ENCODE measurements at places on chromosomes 1 and 21.

- no peak for DNase-seq
Measured at GRCh38 chr1:234769284-234769985, 159.5 kb upstream of the IRF2BP2 start.

DNA sequence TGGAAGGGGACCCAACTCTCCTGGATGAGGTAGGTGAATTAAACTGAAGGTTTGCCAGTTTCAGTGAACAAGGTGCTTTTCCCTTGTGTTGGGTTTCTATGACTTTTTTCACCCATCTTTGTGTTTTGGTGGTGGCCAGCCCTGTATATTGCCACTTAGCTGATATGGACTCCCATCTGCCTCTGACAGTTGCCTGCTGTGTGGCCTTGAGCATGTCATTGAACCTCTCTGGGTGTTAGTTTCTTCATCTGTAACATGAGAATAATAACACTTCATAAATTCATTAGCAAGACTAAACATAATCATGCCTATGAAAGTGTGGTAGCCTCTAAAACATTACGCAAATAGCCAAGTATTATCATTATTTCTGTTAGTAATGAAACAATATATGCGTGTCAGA lies 141.7 kb downstream of the PBX1 start:
- no peak for DNase-seq

DNA sequence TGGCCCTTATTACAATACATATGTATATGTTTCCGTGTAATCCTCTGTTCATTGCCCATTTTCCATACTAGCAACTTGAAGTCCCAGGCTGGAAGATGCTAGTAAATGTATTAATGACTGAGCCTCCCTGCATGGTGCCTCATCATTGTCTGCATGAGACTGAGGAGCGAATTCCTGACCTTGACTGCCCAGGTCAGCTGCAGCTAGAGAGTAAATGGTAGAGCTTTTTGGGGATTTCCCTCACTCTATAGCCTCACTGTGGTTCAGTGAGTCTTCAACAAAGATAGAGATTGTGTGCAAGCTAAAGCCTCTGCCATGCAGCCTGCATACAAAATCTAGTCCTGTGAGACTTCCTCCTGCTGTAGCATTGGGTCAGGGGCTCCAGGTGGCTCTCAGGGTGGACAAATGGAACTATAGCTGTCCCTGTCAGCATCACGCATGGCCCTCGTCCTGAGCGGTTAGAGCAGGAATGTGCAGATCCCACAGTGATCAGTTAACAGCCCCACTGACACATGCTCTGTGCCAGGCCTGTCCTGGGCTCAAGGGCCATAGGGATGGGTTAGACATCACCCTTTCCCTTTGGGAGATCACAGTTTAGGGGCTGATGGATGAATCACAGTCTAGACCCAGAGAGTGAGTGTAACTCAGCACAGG lies 741.7 kb downstream of the MATN1 start:
- no peak for DNase-seq

DNA sequence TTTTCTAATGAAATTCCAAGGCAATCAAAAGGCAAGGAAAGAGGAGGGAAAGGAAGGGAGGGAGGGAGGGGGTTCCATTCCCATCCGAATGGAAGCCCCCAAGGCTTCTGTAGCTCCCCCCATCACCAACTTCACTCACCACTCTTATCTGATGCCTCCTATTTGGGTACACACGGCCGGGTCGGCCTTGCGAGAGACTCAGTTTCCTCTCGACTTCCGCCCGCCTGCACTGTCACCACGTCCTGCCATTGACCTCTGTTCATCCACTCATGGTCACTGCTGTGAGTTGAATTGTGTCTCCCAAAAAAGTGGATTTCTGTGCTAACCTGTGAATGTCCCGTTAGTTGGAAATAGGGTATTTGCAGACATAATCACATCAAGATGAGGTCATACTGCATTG lies 11.2 kb downstream of the PDE9A start:
- no peak for DNase-seq

DNA sequence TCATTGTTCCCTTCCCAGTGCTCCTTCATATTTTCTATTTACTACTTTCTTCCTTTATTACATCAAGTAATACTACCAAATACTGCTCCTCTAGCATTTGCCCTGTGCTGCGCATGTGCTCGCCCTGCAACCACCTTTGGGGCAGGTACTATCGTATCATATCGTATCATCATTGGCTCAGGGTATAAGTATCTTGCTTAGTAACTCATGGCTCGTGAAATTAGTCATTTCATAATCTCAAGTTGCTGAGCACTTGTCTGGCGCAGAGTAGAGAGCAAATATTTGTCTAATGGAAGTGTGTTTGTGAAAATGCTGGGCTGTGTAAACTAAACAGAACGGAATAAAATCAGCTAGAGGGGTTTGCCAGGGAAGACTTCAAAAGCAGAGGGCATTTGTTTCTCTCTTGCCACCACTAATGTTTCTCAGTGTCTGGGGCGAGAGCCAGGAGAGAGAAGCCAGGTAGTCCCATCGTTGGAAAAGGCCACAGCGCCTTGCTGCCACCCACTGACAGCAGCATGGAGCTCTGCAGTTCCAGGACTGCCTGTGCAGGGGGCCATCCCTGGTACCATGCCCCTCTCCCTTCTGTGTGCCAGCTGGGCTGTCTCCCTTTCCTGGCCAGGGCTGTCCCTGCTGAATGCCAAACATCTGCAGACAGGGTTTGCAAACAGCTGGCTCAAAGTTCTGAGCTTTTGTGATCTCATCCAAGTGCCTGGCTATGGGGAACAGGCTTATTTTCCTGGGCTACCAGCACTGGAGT lies 20.0 kb upstream of the CPT2 start:
- no peak for DNase-seq

- no peak for DNase-seq
Measured at GRCh38 chr21:44948426-44949120, 8.7 kb downstream of the SLX9 start.

- DNase-seq = no peak
Measured at GRCh38 chr1:32877211-32878110, 6.7 kb upstream of the FNDC5 start.

DNA sequence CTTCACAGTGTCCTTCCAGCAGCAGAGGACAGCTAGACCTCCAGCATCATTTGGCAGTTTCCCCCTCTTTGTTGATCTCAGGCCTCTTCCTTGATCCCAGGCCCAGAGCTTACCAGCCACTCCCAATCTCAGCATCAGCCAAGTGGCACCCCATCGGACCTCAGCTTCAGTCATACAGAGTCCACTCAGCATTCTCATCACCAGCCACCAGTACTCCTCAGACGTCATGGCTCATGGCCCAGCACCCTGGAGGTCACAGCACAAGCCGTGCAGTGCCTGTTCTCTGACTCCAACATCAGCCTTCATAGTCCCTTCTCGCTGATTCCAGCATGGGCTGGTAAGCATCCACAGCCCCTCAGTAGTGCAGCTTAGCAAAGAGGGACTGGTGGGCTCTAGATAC lies 487.6 kb upstream of the DAB1 start:
- DNase-seq = no peak

DNA sequence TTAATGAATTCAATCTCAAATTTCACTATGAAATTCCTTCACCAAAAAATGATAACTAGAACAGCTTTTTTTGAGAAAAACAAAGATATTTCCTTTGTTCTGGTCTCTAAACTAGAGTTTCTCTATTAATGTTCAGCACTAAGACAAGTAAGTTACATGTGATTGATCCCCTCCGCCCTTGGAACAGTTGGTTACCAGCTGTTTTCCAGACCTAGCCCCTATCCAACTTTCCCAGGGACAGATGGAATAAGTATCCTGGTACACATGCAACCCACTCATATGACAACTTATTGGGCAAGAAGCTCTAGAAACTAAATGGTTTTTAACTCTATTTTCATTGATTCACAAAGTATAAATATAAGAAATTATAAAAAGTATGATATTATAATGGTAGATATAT lies 140.4 kb downstream of the COP1 start:
- DNase-seq = no peak

GRCh38 chr1:203045821-203046594 lies 19.7 kb downstream of the PPFIA4 start:
- DNase-seq = no peak

DNA sequence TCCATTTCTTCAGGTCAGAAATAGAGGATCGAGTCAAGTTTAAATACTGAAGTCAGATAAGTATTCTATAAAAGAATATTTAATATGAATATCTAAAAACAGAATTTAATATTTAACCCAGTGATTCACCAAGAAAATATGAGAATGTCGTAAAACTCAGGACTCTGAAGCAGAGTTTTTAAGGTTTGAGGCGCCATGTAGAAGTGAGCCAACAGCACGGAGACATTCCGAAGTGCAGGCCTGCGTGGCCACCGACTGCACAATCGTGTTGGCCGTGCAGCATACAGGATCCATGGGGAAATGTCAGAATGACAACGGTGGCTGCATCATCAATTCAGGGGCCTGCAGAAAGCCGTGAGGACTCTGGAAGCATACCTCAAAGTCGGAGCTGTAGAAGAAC lies 23.4 kb downstream of the MRAP start:
- no peak for DNase-seq

DNA sequence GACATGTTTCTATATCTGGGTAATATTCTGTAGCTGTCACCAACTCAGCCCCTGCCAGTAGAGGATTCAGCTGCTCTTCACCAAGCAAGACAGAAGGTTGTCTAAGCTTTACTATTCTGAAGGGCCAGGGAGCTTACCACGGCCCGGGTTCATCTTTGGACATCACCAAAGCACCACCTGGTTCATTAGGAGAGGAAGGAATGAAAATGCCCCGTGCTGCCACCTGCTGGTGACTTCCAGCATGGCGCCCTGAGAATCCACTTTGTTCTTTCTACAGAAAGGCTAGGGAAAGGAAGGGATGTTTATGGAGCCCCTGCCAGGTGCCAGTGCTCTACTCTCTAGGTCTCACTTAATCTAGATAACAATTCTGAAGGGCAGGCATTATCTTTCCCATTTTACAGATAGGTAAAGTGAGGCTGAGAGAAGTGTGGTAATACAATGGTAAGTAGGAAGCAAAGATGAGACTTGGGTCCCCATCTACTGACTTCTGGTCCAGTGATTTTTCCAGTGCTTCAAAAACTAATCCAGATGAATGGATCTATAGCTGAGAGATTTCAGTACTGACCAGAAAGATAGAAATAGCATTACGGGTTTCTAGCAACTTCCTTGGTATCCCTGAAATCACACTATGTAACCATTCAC lies 79.5 kb downstream of the BEND5 start:
- peak; percentile 16 for DNase-seq

- no peak for DNase-seq
Measured at GRCh38 chr1:55400508-55400907, 185.3 kb upstream of the USP24 start.

DNA sequence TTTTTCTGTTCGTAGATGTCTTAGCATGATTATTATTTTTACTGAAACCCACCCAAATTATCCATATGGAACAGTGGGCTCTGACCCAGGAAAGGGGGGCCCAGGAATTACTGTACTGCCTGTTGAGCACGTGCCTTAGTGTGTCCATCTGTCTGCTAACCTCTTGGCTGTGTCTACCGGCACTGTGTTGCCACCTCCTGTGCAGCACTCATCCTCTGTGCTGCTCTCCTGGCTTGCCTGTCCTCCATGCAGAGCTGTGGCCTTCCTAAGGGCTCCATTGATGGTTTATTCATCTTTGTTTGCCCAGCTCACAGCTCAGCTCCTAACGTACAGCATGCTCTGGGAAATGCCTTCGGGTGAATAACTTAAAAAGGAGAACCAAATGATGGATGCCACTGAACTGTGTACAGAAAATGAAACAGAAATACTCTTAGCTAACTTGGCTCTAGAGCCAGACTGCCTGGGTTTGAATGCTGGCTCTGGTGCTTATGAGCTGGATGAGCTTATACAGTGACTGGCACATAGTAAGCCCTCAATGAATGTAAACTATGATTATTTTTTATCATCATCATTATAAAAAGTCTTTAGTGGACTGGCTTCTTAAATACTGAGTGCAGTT lies 11.4 kb upstream of the RPTN start:
- DNase-seq = no peak

- no peak for DNase-seq
Measured at GRCh38 chr1:79815115-79815514, 808.6 kb upstream of the ADGRL4 start.

DNA sequence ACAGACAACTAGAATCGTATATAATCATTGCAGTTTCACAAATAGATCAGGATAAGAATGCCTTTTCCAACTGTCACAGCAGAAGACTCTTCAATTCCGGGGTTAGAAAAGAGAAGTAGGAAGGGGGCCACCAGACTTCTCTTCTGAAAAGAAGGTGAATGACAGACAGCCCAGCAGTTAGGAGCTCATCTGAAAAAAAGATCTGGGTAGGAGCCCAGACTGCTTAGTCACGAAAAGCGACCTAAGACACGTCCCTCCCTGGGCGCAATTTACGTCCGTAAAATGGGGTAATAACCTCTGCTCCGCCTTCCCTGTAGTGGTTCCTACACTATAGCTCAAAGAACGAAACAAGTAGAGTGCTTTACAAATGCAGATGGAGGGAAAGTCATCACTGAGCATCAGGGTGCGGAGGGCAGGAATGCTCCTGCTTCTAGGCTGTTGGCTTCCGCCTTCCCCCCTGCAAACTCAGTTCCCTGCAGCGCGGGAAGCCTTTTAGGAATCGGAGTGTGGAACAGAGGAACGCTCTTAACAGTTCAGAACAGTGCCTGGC lies 582 bp downstream of the ORC1 start:
- DNase-seq = no peak

GRCh38 chr1:23514111-23514679 lies 16.8 kb downstream of the E2F2 start:
- no peak for DNase-seq

GRCh38 chr1:183030053-183030452 lies 6.8 kb downstream of the LAMC1 start:
- DNase-seq = no peak

- DNase-seq = no peak
Measured at GRCh38 chr21:41973861-41974751, 20.3 kb upstream of the C2CD2 start.

- no peak for DNase-seq
Measured at GRCh38 chr1:109564194-109564878, 15.9 kb downstream of the GNAI3 start.

DNA sequence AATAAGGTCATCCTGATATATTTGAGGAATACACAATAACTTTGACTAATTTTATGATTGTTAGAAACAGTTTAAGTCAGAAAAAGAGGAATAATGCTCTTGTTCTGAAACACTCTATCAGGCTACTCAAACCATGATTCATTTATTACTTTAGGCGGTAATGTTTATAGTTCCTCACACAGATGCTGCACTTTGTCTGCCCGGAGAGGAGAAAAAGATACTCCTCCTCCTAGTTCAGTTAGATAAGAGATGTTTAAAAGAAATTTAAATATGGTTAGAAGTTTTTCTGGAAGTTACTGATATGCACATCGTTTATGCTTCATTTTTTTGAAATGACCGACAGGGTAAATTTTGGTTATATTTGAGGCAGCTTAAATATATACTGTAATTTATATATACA lies 103.0 kb downstream of the ZMYM4 start:
- no peak for DNase-seq

- no peak for DNase-seq
Measured at GRCh38 chr1:183936791-183937190, 100.7 kb downstream of the COLGALT2 start.

DNA sequence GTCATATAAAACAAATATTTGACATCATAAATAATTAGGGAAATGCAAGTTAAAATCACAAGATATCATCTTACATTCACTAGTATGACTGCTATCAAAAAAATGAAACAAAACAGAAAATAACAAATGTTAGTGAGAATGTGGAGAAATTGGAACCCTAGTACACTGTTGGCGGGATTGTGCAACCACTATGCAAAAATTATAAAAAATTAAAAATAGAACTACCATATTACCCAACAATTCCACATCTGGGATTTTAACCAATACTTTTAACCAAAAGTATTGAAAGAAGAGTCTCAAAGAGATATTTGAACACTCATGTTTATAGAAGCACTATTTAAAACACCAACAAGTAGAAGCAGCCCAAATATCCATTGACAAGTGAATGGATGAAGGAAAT lies 797.2 kb upstream of the ADAMTS5 start:
- DNase-seq = no peak

- DNase-seq = no peak
Measured at GRCh38 chr1:37031871-37032270, 2.4 kb downstream of the GRIK3 start.
